ENCODE measurements at places on chromosomes 2 and 18.

DNA sequence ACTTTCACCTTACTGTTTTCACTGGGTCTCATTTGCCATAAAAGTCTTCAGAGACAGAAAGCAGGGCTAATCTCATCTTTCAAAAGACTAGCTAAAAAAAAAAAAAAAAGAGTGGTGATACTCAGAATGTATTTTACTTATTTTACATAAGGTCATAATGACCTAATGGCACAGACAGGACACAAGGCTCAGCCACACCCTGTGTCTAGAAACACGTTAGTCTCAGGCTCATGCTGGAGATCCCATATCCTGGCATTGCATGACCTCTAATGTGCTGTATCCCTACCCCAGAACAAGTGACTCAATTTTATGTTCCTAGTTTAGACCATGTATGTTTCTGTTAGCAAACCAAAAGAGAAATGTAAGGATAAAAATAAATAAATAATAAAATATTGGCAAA, 115.4 kb downstream of the SATB2 start:
- DNase-seq: no peak

DNA sequence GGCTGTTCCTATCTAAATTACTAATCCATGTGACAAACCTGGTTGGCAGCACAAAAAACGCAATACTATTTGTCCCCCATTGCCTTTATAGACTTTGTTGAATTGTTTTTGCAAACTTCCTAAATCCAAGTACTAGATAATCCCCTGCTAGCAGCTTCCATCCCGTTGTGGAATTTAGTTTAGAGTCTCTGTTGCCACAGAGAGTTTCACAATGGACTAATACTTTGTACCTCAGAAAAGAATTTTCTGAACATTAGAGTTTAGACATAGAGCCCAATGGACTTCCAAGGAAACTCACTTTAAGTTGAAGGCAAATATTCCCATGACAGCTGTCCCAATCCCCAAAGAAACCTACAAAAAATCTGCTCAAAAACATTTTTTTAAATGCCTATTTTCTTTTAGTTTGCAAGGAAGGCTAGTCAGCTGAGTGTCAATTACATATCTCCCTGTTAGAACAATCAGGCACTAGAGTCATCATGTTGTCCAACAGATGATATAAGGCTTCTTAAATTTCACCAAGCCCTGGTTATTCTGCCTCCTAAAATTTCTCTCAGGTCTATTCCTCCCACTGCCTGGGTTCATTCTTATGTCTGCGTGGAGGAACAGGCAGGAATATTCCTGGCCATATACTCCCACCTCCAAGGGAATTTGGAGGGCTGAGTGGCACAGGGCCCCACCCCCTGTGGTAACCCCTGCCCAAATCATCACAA, 27.2 kb downstream of the RNF152 start:
- peak; percentile 21 for DNase-seq

GRCh38 chr18:63477968-63478367, 1.2 kb downstream of the SERPINB5 start:
- no peak for DNase-seq

DNA sequence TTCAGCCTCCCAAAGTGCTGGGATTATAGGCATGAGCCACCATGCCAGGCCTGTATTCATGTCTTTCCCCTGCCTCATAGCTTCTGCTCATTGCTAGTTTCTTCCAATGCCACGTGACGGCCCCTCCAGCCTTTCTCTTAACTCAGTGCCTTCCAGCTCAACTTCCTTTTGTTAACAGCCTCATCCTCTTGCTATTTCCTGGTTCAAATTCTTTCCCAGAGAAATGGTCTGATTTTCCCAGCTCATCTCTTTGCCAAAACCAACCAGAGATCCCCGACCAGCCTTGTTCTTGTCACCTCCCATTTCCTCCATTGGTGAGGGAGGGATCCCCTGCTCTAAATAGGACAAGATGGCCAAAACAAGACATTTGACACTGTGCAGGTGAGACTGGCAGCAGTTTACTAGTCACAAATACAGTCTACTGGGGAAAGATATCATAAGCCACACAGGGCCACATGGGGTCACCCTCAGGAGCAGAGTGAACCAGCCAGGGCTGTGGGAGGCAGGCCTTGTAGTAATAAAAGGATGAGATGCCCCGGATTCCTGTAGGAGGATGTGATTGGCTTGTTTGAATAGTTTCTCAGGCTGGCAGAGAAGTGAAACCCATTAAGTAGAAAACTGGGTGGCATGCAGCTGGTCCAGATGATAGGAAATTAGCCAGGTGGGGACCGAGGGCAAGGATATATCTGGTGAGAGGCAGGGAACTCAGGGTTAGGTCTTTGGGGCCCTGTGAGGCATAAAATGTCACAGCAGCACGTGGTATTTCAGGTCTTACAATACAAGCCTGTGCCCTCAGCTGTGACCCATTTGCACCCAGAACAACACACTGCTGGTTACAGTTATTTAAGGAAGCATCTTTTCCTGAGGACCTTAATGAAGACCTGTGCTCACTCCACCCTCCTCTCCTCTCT, 6.4 kb downstream of the CD207 start:
- DNase-seq: no peak

DNA sequence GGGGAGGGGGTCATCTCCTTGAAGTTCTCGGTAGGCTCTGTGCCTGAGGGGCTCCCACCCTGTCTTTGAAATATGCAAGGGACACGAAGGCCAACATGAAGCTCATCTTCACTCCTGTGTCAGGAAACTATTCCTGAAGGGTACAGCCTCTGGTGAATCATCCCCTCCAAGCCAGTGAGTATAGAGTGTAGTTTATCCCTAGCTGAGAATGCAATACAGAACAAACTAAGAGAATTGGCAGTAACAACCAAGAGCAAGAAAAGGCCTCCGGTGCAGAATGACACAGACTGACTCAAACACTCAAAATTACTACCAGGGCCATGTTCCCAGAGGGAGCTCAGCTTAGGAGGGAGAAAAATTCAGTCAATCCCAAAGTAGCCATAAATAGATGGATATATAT, 413.3 kb downstream of the BCL11A start:
- DNase-seq: no peak

- peak; percentile 63 for DNase-seq
These were observed 34.8 kb downstream of the C1D start for GRCh38 chr2:68027959-68028358.

DNA sequence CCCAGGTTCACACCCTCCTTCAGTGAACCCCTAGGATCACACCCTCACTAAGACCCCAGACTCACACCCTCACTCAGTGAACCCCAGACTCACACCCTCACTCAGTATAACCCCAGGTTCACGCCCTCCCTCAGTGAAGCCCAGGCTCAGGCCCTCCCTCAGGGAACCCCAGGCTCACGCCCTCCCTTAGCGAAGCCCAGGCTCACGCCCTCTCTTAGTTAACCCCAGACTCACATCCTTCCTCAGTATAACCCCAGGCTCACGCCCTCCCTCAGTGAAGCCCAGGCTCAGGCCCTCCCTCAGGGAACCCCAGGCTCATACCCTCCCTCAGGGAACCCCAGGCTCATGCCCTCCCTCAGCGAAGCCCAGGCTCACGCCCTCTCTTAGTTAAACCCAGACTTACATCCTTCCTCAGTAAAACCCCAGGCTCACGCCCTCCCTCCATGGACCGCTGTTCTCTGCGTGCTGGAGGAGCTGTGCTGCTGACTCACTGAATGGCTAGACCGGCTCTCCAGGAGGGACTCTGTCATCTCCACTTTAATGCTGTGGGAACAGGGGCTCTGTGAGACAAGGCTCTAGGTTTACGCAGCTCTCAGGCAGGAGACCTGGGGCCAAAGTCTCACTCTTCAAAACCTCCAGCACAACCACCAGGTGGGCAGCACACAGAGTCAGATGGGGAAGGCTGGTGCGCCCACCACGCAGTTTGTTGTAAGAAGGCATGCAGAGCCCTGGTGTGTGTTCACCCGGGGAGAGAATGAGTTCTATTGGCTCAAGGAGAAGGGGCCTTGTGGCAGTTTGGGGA, 506.9 kb upstream of the MYT1L start:
- no peak for DNase-seq

DNA sequence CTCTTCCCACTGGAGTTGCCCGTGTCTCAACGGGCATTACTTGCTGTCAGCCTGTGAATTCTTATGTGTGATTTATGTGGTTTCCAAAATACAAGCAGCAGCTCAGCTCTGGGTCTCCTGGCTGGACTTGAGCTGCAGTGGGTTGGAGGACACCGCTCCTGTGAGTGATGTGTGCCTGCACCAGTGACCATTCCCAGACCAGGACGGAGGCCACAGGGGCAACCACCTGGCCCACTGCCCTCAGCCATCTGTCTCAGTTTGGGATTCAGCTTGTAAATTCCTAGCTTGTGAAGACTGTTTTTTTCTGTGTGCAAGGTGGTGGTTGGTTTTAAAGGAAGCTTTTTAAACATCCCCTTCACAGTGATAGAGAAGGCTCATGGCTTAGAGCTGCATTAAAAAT, 261.0 kb downstream of the BCL2 start:
- DNase-seq: no peak

Data from AG09309 (cell line).